ENCODE measurements at places on chromosomes 7 and 10. TPM values are rescaled to one million over a fixed set of nuclear protein-coding genes. Genes with fewer than 3 reads are reported as not detected.

DNA sequence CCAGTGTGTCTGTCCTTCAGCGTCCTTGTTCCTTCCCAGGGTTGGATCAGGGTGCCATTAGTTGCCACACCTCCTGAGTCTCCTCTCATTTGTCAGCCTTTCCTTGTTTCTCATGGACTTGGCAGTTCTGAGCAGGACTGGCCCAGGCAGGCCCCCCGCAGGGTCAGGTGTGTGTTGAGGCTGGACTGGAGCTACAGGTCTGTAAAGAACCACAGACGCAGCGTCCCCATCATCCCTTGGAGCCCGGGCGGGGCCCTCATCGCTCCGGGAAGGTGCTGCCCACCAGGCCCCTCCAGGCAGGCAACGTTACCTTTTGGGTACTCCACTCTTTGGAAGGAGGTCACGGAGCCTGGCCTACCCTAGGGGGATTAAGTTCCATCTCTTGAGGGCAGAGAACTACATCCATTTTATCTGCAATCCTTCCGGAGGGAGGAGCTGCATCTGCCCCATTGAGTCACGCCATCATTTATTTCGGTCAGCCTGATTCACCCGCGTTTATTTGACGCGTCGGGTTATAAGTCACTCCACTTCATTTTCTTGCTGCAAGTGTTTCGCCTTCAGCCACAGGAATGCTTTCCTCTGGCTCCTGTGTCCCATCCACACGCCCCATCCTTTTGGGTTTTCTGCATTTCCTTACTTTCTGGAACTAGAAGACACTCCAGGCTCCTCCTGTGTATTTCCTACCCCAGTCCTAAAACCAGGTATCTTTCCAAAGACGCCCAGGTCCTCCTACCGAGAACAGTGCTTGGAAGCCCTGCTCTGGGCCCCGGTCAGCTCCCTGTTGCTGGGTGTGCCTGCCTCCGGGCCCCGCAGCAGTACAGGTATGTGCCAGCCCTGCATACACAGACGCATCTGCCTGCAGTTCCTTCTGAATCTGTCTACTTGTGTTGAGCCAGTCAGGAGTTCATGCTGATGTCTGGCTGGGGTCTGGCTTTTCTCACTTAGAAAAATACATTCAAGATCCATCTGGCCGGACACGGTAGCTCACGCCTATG is 141.9 kb downstream of the MAD1L1 start:
- no peak for DNase-seq

DNA sequence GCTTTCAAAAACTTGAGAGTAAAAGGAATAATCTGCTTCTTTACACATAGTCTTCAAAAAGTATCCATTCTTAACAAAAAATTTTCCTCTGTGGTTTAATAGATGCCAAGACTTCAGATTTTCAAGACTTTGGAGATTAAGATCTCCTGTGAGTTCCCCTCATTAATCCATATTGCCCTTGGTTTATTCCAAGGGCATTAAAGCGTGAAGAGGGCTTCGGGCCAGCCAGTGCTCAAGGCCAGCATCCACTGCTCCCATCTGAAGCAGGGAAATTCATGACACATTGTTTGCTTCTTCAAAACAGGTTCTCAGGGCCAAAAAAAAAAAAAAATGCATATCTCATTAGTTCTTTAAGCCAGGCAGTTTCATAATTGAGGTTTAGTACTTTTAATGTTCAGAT is 137.3 kb upstream of the RHOBTB1 start:
- DNase-seq = no peak

DNA sequence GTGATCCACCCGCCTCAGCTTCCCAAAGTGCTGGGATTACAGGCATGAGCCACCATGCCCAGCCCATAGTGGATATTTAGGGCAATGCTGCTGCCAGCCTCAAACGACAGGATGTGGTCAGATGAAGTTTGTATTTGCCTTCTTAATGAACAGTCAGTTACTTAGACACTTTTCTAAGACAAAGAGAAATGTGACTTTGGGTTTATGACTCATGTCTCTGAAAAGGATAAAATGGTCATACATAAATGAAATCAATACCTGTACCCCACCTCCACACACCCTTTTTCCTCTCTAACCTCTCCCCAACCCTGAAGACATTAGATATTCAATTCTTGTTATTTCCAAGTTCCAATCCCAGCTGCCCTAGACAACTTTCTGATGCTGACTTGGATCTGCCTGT is 109.3 kb upstream of the INSIG1 start:
- no peak for DNase-seq

- peak; percentile 17 for DNase-seq
Measured at GRCh38 chr7:4878336-4879335, 4.9 kb downstream of the RADIL start.

Gene NUTM2E
- total RNA-seq = not detected

All from mammary epithelial cell (primary cell).